ENCODE measurements at places on chromosomes 11 and 22. TPM values are rescaled to one million over a fixed set of nuclear protein-coding genes. Genes with fewer than 3 reads are reported as not detected.

GRCh38 chr11:88579466-88579865, 241.9 kb upstream of the CTSC start:
- DNase-seq: no peak

DNA sequence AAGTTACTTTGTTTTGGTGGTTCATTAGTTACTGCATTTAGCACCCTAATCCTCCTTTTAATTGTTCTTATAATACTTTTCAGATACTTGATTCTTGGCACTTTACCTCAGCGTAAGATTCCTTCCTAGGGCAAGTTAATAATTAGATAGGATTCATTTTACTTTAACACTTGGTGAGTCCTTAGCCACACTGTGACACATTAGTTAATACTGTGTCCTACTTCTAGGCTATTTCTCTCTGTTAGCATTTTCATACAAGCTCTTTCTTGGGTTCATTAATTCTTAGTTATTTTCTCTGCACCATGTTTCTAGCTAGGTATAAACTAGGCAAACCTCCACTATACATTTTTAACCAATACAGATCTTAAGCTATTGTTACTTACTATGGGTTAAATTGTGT, 16.1 kb downstream of the OR5M3 start:
- no peak for DNase-seq

GRCh38 chr11:125351033-125351867, 144.8 kb downstream of the FEZ1 start:
- no peak for DNase-seq

- no peak for DNase-seq
Observed at GRCh38 chr11:1139441-1140083, 18.2 kb upstream of the MUC5AC start.

PARVG gene
- 25.3 TPM for total RNA-seq

- no peak for DNase-seq
Observed at GRCh38 chr11:10295064-10295901, 1.3 kb upstream of the SBF2 start.

FOSL1 gene
- not detected for total RNA-seq

GRCh38 chr22:18071968-18072310, 5.9 kb upstream of the PEX26 start:
- no peak for DNase-seq

OR52E8 gene
- not detected for total RNA-seq
